KBM-7 (cell line): ENCODE measurements at places on chromosomes 4 and X.

DNA sequence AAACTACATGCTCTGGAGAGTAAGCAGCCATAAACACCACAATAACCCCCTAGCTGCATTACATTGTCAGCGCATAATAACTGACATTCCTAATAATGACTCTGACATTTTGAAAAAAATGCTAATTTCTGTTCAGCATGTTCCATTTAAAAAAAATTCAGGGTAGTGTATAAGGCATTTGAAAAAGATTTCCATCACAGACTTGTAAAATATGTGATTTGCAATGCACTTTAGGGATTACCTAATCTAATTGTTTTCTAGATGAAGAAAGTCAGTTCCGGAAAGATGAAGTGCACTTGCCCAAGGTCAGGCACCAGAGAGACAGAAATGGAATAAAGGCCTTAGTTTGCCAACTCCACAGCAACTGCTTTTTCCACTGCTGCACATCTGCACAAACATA is 55.3 kb downstream of the FANCB start:
- no peak for DNase-seq

DNA sequence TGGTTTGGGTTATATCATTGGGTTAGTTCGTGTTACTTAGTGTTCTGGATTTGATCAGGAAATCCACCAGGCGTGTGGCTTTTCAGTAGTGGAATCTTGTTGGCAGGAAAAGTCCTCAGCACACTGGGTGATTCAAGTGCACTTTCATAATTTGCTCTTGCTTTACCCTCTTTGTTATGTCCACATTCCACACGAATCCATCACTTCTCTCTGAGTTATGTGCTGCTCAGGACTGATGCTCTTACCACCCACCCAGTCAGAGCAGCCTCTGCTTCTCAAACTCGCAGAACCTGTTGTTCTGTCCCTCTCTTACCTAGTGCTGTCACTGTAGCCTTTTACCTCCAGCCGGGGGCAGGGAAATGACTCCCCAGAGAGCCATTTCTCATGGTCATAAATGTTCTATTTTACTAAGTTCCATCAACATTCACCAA is 37.2 kb upstream of the SCRG1 start:
- no peak for DNase-seq

DNA sequence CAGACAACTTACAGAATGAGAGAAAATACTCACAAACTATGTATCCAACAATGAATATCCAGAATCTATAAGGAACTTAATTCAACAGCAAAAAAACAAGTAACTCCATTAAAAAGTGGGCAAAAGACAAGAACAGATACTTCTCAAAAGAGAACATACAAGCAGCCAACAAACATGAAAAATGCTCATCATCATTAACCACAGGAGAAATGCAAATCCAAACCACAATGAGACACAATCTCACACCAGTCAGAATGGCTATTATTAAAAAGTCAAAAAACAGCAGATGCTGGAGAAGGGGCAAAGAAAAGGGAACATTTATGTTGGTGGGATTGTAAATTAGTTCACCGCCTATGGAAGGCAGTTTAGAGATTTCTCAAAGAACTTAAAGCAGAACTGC is 150.3 kb downstream of the FGF16 start:
- peak; percentile 5 for DNase-seq

- no peak for DNase-seq
Measured at GRCh38 chr4:123786920-123787319, 390.3 kb downstream of the SPRY1 start.

GRCh38 chrX:143580266-143580665 is 55.6 kb downstream of the SLITRK4 start:
- DNase-seq: peak; percentile 69
